Activated CD4-positive, alpha-beta T cell treated with anti-CD3 and anti-CD28 coated beads, Interleukin-2, Interleukin-4, amounts not matched to agents 100 ng/mL and 50 ng/mL, durations not matched to agents 16 hours and 8 hours (primary cell): ENCODE measurements at places on chromosomes 16 and 17.

DNA sequence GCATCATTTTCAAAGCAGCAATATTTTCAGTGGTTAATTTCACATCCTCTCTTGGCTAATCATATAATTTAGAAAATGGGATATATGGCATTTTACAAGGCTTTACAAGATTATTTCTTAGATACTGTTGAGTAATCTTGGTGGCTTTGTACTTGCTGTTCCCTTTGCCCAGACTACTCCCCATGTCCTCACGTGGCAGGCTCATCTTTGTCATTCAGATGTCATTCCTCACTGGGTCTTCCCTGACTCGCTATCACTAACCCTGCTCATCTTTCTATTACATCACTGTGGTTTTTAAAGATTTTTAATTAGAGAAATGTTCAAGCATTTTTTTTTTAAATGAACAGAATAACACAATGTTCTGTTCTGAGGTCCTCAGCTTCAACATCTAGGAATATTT is 240.0 kb upstream of the IRX5 start:
- no peak for DNase-seq

DNA sequence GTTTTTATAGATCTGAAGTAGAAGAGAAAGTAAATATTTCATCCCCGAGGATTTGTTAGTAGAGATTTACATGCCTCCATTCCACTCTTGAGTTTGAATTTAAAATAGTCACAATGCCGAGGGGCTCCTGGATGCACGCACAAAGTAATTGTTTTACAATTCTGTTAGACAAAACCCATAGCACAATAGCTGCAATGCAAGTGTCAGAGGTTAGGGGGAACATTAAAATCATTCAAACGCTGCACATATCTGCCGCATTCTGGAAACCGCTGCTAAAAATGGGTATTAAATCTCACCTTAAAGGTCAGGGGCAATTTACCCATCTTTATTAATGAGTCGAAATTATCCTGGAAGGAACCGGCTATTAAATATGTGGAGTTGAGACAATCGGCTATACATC is 528.5 kb upstream of the HSBP1 start:
- no peak for DNase-seq

GRCh38 chr17:10812674-10813073 is 8.8 kb upstream of the TMEM238L start:
- DNase-seq, result no peak

- no peak for DNase-seq
Observed at GRCh38 chr17:1362964-1363363, 37.1 kb downstream of the YWHAE start.

DNA sequence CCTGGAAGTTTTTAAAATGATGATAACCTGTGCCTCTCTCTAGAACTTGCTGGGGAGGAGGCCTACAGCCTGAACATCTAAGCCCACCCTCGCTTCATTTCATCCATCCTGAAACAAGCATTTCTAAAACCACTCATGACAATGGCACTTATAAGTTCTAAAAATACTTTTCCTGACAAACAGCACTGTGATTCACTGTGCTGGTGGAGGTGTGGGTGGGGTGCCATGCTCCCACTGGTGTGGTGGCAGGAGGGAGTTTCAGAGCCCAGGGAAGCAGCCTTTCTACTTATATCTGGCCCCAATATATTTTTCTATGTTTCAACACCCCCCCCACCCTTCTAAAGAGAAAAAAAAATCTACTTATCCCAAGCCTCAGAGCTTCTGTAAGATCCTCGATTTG is 52.6 kb downstream of the RAB11FIP4 start:
- DNase-seq, result no peak

DNA sequence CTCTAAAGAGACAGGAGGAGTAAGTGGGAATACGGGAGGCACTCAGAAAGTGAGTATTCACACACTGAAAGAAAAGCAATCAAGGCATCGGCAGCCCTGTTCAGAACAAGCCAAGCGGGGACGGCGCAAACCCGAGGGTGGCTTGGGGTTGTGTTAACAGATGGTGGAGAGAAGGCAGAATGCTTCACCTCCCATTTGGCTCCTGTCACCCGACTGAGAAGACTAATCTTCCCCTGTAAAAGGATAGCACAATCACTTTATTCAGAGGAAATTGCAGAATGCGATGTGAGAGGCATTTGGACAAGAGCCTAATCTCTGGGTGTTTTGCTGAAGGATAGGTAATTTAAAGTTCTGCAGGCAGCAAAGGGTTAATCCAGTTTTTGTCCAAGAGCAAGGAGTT is 119.3 kb upstream of the WSCD1 start:
- DNase-seq, result no peak

- DNase-seq, result no peak
Observed at GRCh38 chr16:583815-584591, 5.9 kb upstream of the RAB40C start.

DNA sequence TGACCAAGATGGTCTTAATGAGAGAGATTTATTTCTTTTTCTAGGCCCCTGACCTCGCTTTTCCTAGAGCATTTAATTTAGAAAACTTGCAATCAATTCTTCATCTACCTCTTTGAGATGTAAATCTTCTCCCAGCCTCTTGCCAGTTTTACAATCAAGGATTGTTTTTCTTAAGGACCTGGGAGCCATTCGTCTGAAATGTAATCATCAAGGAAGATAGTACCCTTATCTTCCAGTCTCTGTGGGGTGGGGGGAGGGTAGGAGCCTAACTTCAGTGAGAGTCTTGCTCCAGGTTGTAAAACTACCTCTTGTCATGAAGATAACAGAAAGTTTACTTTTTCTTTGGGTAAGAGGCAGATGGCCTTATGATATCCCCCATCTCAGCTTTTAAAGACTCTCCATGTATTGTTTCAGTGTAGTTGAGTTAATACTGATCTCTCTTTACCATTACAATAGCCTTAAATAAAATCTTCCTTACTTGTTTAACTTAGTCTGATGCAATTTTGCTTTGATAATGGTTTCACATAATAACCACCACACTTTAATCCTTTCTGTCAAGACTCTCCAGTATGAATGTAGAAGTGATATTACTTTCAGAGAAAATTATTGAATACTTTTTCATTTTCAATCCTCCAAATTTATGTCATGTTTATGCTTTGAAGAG is 110.2 kb upstream of the CPHXL start:
- DNase-seq, result no peak

GRCh38 chr16:2990891-2991290 is 10.6 kb upstream of the PKMYT1 start:
- DNase-seq, result no peak

GRCh38 chr16:58120234-58120633 is 8.9 kb downstream of the CFAP20 start:
- no peak for DNase-seq

DNA sequence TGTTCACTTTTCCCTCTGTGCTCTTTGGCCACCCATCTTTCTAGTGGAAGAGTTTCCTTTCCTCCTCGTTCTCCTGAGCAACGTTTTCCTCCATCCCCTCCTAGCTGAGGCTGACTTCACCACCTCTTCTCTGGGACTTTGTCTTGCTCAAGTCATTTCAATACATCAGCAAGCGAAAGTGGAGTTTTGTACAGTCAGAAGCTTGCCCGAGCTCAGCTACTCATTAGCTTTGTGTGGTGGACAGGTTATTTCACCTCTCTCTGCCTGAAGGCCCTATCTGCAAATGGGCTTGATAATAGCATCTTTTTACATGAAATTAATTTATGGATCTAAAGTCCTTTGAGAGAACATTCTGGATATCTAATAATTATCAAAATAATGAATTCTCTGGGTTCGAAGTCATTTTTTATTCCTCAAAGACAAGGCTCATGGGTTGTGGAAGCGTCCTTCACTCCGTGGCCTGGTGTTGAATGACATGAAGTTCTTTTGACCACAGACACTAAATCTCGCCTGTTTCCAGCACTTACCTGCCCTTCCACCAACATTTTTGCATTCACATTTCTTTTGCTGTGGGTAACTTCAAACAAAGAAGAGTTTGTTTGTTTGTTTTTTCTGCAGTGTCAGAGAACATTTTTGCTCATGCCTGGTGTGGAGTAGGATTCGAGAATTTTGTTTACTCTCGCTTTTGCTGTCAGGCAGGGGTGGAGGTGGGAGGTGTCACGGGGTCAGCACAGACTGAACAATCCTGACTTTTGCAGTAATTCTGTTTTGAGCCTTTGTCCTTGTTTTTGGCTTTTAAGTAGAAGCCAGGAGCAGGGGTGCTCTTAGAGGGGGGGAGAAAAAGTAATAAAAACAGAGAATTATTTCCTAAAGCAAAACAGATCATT is 155.0 kb upstream of the CACNG5 start:
- no peak for DNase-seq

- DNase-seq, result no peak
Observed at GRCh38 chr16:1351215-1351581, 480 bp downstream of the TSR3 start.
